ENCODE measurements at places on chromosomes 3 and 15.

DNA sequence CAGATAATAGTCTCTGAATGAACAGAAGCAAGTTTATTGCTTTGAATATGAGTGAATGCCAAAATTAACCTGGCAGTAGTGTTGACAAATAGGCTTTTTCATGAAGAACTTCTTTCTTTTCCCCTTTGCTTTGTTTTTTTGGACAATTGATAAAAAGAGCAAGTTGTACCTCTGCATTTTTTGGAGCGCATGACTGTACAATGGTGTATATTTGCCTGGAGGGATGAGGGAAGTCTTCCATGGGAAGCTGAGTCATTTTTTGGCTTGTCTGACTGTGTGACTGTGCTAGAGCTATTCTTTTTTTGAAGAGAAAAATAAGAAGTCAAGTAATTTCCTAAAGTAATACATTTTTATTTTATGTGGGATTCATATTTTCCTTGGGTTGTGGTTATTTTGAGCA lies 186.9 kb downstream of the KLHL25 start:
- no peak for DNase-seq

DNA sequence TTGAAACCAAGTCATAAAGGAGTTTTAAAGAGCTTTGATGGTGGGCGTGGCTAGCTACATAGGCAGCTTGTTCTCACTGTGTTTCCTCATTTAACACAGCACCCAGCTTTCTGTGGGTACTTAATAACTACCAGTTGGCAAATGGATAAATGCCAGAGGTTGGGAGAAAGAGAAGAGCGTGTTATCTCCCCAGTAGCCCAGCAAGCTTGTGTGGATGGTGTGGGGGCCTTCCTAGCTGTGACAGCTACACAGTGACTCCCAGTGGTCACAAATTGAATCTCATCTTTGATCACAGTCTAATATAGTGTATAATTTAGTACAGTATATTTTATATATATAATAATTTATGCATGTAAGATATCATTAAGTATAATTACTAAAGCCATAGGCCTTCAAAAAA lies 984.1 kb downstream of the EPHA3 start:
- no peak for DNase-seq

GRCh38 chr15:97759363-97759762 lies 201.1 kb upstream of the ARRDC4 start:
- no peak for DNase-seq

- no peak for DNase-seq
These were observed 20.3 kb upstream of the NOX5 start for GRCh38 chr15:68994149-68994548.

GRCh38 chr3:162354356-162354755 lies 857.7 kb downstream of the OTOL1 start:
- DNase-seq: no peak

GRCh38 chr3:99394831-99395778 lies 243.3 kb upstream of the COL8A1 start:
- peak; percentile 59 for DNase-seq

GRCh38 chr3:10941972-10942371 lies 50.6 kb upstream of the SLC6A1 start:
- no peak for DNase-seq

DNA sequence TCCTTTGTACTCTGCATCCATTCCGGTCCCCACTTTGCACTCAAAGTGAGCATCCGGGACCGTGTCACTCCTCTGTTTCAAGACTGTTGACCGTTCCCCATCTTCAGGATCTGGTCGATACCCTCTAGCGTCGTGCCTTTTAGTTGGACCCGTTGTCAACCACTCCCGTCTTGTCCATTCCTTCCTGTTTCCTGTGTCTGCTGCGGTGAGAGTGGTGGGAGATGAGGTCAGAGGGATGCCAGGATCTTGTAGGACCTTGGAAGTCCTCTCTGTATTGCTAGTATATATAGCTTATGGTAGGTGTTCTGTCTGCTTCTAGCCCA lies 624 bp downstream of the BRK1 start:
- DNase-seq: no peak
